ENCODE measurements at places on chromosomes 5 and 9.

- peaks cover 33% of the 10 kb centered on the region for H3K4me1 ChIP-seq
- no peak overlapping the region for H3K4me3 ChIP-seq
- no peaks in the 10 kb centered on the region for H3K27me3 ChIP-seq
- H3K36me3 ChIP-seq = no peaks in the 10 kb centered on the region
- peak overlapping the region; percentile 49 for H3K27ac ChIP-seq
These were observed 12.4 kb upstream of the CXXC5 start for GRCh38 chr5:139635606-139636206.

GRCh38 chr5:158385982-158386381, 527.0 kb upstream of the CLINT1 start:
- H3K4me1 ChIP-seq = peaks cover 12% of the 10 kb centered on the region
- no peak overlapping the region for H3K27ac ChIP-seq
- no peak for DNase-seq

- H3K27ac ChIP-seq = no peak overlapping the region
- H3K4me1 ChIP-seq = no peaks in the 10 kb centered on the region
- no peaks in the 10 kb centered on the region for H3K36me3 ChIP-seq
These were observed 39.2 kb upstream of the PTPN3 start for GRCh38 chr9:109537288-109537687.

DNA sequence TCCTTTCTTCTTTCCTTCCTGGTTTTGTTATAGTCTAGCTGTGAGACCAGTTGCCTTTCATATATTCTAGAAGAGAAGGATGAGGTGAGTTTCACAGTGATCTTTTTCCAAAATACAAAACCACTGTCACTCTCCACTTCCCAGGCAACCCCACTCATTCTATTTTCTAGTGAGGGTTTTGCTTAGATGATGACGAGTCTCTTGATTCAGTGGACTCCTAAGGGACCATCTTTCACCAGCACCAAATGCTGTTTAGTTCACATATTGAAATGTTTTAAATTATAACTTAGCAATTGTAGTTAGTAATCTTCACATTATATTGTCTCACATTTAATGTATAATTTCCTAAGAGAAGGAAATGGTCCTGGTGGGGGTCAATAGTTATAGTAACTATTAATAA, 25.2 kb downstream of the PIK3R1 start:
- H3K27me3 ChIP-seq = no peaks in the 10 kb centered on the region
- no peak for DNase-seq
- peak overlapping the region; percentile 39 for H3K27ac ChIP-seq

GRCh38 chr5:73337586-73338255, 110.9 kb downstream of the FOXD1 start:
- DNase-seq = no peak
- H3K4me3 ChIP-seq = no peak overlapping the region
- peak overlapping the region; percentile 79 for H3K27ac ChIP-seq
- H3K36me3 ChIP-seq = no peaks in the 10 kb centered on the region
- no peaks in the 10 kb centered on the region for H3K27me3 ChIP-seq

DNA sequence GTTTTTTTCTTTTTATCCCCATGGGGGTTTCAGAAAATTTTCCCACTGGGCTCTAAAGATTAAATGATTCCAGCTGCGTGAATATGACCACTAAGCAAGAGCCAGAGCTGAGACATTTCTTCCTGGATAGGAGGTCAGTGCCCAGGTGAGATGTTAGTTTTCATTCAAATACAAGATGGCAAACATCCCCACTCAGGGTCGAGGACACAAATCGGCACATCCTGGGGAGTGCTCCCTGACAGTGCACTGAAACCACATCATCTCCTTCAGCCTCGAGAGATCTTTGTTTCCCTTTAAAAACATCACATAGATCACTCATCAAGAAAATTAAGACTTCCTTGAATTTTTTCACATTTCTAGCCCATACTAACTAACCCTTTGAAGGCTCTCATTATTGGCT, 273.2 kb upstream of the PANK3 start:
- H3K4me1 ChIP-seq = no peaks in the 10 kb centered on the region
- no peaks in the 10 kb centered on the region for H3K27me3 ChIP-seq
- no peak overlapping the region for H3K4me3 ChIP-seq
- H3K36me3 ChIP-seq = no peaks in the 10 kb centered on the region
- no peak overlapping the region for H3K27ac ChIP-seq

- H3K27ac ChIP-seq = no peak overlapping the region
- H3K27me3 ChIP-seq = no peaks in the 10 kb centered on the region
These were observed 1782.4 kb upstream of the WWC1 start for GRCh38 chr5:166509085-166509484.

GRCh38 chr5:135139381-135140134, 105.5 kb upstream of the PITX1 start:
- no peaks in the 10 kb centered on the region for H3K36me3 ChIP-seq
- no peak overlapping the region for H3K27ac ChIP-seq
- DNase-seq = no peak

DNA sequence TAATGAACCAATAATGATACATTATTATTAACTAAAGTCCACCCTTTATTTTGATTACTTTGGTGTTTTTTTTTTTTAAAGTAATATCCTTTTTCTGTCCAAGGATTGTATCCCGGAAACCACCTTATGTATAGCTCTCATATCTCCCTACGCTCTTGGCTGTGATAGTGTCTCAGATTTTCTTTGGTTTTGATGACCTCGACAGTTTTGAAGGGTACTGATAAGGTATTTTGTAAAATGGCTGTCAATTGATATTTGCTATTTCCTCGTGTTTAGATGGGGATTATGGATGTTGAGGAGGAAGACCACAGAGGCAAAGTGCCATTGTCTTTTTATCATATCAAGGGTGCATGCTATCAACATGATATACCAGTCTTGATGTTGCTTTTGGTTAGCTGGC, 259.0 kb downstream of the SGCD start:
- H3K4me3 ChIP-seq = no peak overlapping the region
- H3K4me1 ChIP-seq = peaks cover 21% of the 10 kb centered on the region
- H3K27ac ChIP-seq = peak overlapping the region; percentile 63

DNA sequence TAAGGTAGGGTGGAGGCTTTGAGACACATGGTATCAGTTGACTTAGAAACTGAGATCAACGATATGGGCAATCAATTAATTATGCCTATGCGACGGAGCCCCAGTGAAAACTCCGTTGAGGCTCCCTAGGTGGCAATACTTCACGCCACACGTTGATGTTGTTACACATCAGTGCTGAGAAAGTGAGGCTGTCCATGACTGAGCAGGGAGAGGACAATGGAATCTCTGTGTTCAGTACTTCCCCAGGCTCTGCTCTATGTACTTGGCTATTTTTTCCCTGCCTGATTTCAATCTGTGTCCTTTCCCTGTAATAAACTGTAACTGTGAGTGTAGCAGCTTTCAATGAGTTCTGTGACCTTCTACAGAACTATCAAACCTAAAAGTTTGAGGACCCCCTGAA, 211.7 kb downstream of the SNCAIP start:
- no peaks in the 10 kb centered on the region for H3K36me3 ChIP-seq
- DNase-seq = no peak
- no peaks in the 10 kb centered on the region for H3K27me3 ChIP-seq
- no peak overlapping the region for H3K27ac ChIP-seq

Measured in ascending aorta (tissue), 2 donors.